ENCODE measurements at places on chromosomes 3 and 15. TPM values are rescaled to one million over a fixed set of nuclear protein-coding genes. Genes with fewer than 3 reads are reported as not detected.

Gene MRAS
- 49.2 TPM for total RNA-seq

Gene SPATA12
- total RNA-seq: not detected

DNA sequence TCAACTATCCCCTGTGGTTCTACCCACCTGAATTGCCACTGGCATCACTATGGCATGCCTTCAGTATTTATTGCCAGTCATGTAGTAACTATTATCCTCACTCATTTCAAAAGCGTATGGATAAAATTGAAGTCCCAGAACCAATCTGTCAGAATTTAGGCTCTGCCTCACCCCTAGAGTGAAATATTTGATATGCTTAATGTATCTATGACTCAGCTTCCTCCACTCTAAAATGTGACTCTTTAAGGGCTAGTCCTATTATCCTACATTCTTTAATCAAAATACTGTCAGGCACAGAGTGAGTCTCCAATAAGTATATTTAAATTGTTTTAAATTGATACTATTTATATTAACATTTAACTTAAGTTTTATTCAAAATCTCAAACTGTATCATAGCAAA lies 27.6 kb downstream of the ARPP21 start:
- H3K27me3 ChIP-seq: no peaks in the 10 kb centered on the region
- no peak overlapping the region for H3K27ac ChIP-seq
- peaks cover 13% of the 10 kb centered on the region for H3K4me1 ChIP-seq
- no peak overlapping the region for H3K4me3 ChIP-seq

GRCh38 chr15:33021806-33022389 lies 172.6 kb downstream of the FMN1 start:
- no peaks in the 10 kb centered on the region for H3K27me3 ChIP-seq
- DNase-seq: no peak
- peaks cover 8% of the 10 kb centered on the region for H3K4me1 ChIP-seq

- H3K27me3 ChIP-seq: no peaks in the 10 kb centered on the region
- DNase-seq: peak; percentile 24
- H3K27ac ChIP-seq: no peak overlapping the region
- no peaks in the 10 kb centered on the region for H3K36me3 ChIP-seq
- H3K4me1 ChIP-seq: peaks cover 10% of the 10 kb centered on the region
- H3K4me3 ChIP-seq: no peak overlapping the region
Observed at GRCh38 chr15:68224108-68224507, 5.4 kb downstream of the CLN6 start.

GRCh38 chr3:111577798-111578685 lies 17.1 kb downstream of the ZBED2 start:
- no peaks in the 10 kb centered on the region for H3K4me1 ChIP-seq
- no peak overlapping the region for H3K27ac ChIP-seq
- no peak for DNase-seq
- H3K36me3 ChIP-seq: no peaks in the 10 kb centered on the region
- H3K27me3 ChIP-seq: no peaks in the 10 kb centered on the region

DNA sequence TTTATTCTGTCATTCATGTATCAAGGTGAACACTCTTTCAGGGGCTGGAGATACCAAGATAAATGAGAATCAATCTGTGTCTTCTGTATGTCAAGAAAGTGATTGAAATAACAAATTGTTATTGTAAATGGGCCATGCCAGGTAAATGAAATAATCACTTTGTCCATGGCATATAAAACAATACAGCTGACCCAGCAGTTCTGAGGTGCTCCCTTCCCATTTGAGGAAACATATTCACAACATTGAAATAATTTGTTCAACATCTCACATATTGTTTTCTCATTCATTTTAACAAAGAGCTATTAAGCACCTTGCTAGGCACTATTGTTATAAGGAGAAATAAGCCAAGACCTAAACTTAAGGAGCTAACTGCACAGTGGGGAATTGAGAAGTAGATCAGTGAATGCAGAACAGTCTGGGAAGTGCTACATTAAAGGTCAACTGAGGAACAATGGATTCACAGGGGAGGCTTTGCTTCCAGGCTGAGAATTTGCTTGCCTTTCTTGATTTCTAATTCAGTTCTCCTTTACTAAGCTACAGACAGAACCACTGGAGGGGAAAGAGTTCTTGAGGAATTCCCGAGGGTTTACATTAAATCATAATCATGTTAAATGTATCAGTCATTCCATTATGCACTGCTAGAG lies 806.3 kb upstream of the ARPP21 start:
- no peak for DNase-seq
- H3K4me1 ChIP-seq: no peaks in the 10 kb centered on the region
- no peak overlapping the region for H3K27ac ChIP-seq
- no peaks in the 10 kb centered on the region for H3K27me3 ChIP-seq
- H3K4me3 ChIP-seq: no peak overlapping the region

Gene RBP2
- not detected for total RNA-seq

- peaks cover 64% of the 10 kb centered on the region for H3K36me3 ChIP-seq
- H3K27ac ChIP-seq: no peak overlapping the region
- H3K4me3 ChIP-seq: no peak overlapping the region
- H3K4me1 ChIP-seq: peaks cover 17% of the 10 kb centered on the region
- H3K27me3 ChIP-seq: no peaks in the 10 kb centered on the region
Observed at GRCh38 chr15:40990789-40991188, 37.5 kb downstream of the CHAC1 start.

Gene CLDN16
- total RNA-seq: not detected

Gene PARP15
- 0.39 TPM for total RNA-seq

- peak overlapping the region; percentile 7 for H3K27ac ChIP-seq
- H3K27me3 ChIP-seq: no peaks in the 10 kb centered on the region
Observed at GRCh38 chr3:188507244-188507720, 353.3 kb downstream of the LPP start.

DNA sequence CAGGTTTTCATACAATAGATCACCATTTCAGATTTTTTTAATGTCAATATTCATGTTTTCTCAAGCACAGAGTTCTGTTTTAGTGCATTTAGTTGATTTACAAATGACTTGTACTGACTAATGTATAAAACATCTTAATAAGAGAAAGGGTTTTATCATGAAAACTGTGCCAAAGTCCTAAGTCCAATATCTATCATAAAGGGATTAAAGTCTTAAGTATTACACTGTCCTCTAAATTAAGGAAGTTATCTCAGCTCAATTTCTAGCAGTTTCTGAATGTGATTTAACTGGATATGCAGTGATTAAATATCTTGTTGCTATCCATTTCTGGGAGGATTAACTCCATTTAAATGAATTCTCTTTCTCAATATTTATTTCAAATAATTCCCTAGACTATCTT lies 381.1 kb upstream of the CNTN4 start:
- no peaks in the 10 kb centered on the region for H3K36me3 ChIP-seq
- no peak overlapping the region for H3K4me3 ChIP-seq
- no peak for DNase-seq
- no peaks in the 10 kb centered on the region for H3K27me3 ChIP-seq
- H3K27ac ChIP-seq: no peak overlapping the region

- no peak for DNase-seq
- H3K4me1 ChIP-seq: no peaks in the 10 kb centered on the region
- H3K27me3 ChIP-seq: no peaks in the 10 kb centered on the region
- no peaks in the 10 kb centered on the region for H3K36me3 ChIP-seq
- no peak overlapping the region for H3K4me3 ChIP-seq
Observed at GRCh38 chr3:63642488-63642887, 10.0 kb upstream of the SNTN start.

DNA sequence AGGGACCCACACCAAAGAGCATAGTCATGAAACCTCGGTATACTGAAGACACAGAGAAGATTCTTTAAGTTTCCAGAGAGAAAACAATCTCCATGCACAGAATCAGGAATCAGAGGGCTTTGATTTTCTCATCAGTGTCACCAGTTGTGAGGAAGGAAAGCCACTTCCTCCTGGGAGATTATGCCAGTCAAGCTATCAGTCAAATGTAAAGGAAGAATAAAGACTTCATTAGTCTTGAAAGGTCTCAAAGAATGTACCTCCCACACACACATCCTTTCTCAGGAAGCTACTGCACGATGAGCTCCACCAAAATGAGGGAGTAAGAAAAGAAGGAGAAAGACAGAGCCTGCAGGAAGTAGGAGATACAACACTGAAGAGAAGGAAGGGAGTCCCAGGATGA lies 486.3 kb downstream of the SHQ1 start:
- H3K27me3 ChIP-seq: no peaks in the 10 kb centered on the region
- no peak overlapping the region for H3K27ac ChIP-seq
- DNase-seq: no peak
- H3K4me3 ChIP-seq: no peak overlapping the region
- no peaks in the 10 kb centered on the region for H3K4me1 ChIP-seq

Gene ERICH6
- total RNA-seq: not detected

DNA sequence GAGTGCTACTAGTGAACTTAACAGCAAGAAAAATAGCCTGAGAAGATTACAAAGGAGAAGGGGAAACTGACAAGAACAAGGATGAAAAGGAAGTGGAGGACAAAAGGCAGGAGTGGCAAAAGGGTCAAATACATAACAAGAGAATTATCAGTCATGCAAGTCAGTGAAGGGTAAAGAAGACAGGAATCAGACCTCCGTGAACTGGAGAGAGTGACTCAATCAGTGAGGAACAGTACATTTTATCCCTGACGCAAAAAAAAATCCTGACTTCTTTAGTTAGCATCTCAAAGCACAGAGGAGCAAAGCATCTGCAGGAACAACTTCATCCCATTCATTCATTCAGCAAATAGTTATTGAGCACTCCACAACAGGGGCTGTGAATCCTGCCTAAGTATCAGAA lies 97.8 kb downstream of the SST start:
- no peak overlapping the region for H3K27ac ChIP-seq
- no peak overlapping the region for H3K4me3 ChIP-seq
- no peak for DNase-seq
- no peaks in the 10 kb centered on the region for H3K36me3 ChIP-seq
- peaks cover 10% of the 10 kb centered on the region for H3K4me1 ChIP-seq

DNA sequence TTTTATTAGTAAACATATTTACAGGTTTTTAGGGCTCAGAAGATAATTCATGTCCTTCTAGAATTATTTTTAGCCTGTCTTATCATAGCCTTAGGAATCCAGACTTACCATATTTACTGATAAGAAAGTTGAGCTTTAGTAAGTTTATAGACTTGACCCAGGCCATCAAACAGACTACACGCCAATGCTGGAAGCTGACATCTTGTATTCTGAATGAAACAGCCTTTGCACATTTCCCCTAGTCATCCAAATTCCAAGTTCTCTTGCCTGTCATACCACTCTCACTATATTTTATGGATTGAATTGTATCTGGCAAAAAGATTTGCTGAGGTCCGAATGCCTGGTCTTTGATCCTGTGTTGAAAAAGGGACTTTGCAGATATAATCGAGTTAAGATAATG lies 58.6 kb downstream of the DRD3 start:
- no peak overlapping the region for H3K27ac ChIP-seq
- no peak overlapping the region for H3K4me3 ChIP-seq
- no peaks in the 10 kb centered on the region for H3K27me3 ChIP-seq
- DNase-seq: no peak
- no peaks in the 10 kb centered on the region for H3K36me3 ChIP-seq
- H3K4me1 ChIP-seq: peaks cover 16% of the 10 kb centered on the region

All from esophagus muscularis mucosa (tissue), 4 donors.